ENCODE measurements at places on chromosomes 6 and 20.

- no peak for DNase-seq
Observed at GRCh38 chr6:17361013-17361412, 32.4 kb upstream of the CAP2 start.

- no peak for DNase-seq
Observed at GRCh38 chr6:129672341-129672682, 37.7 kb downstream of the ARHGAP18 start.

- no peak for DNase-seq
Observed at GRCh38 chr6:337805-338368, 45.6 kb downstream of the DUSP22 start.

GRCh38 chr6:111898452-111898851, 25.2 kb upstream of the FYN start:
- DNase-seq, result no peak

GRCh38 chr6:71284785-71285184, 3.8 kb upstream of the OGFRL1 start:
- DNase-seq, result no peak

- DNase-seq, result no peak
Observed at GRCh38 chr6:46288835-46289234, 118.1 kb upstream of the ENPP5 start.

Data from T-helper 2 cell treated with Interferon-gamma antibody and Interleukin-4, amounts not matched to agents 5 μg/mL and 100 μg/mL, for 36 hours (primary cell).